Globus pallidus (tissue), 1 donor: ENCODE measurements at places on chromosomes 7 and 10.

DNA sequence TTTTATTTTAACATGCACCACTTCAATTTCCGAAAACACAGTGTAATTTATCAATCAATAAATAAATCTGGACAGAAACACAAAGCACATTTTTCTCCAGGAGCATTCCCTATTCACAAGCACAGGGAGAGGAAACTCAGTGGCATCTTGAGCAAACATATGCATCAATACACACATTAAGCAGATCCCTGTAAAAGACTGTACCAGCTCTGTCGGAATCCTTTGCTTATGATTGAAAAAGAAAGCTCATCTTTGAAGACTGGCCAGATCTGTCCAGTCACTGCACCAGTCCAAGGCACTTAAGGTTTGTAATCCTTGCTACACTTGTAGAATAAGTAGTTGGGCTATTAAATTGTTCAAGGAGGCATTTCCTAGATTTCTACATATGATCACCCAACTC is 343.9 kb downstream of the BMPER start:
- DNase-seq, result no peak

GRCh38 chr7:131225619-131226513 is 101.8 kb upstream of the MKLN1 start:
- peak; percentile 35 for DNase-seq

DNA sequence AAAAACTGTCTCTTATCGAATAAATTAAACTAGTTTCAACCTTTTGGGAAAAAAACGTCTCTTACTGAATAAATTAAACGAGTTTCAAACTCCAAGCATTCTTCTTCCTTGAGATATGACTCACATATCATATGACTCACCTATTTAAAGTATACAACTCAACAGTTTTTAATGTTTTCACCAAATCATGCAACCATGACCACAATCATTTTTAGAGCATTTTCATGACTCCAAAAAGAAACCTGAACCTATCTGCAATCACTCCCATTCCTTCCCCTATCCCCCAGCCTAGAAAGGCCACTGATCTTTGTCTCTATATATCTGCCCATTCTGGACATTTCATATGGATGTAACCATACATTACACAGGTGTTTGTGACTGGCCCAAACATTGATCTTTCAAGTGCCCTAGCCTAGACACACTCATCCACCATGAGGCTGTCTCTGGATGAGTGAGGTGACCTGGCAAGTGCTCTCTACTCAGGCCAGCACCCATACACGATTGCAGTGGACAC is 115.3 kb downstream of the PIP4K2A start:
- DNase-seq, result no peak

DNA sequence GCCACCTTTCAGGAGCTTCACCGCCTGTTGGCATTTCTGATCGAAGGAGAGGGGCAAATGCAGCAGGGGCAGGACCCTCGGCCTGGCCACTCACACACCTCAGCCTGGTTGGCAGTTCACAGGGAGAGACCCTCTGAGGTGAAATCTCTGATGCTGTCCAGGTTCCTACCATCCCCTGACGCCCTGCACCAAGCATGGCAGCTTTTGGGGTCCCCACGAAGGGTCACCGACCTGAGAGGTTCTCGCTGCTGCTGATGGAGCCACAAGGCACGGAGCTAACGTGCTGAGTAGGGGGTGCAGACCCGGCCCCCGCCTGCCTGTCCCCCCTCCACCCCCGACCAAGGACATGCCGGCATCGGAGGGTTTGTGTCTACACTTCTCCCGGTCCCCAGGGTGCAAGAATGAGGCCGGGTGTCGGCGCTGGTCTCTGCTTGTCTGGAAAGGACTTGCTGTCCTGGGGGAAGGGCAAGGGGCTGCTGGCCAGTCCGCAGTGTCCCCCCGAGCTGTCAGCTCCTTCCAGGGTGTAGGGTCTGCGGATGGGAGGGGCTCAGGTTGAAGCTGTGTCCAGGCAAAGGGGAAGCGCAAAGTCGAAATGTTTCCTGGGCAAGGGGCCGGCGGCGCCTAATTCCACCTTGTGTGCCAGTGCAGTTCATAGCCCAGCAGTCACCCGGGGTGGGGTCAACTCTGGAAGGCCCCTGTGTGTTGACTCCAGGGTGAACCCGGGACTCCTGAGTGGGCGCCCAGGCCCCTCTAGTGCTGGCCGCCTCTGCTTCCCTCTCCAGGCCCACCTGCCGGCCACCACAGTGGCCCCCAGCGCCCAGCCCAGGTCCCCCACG is 132.6 kb downstream of the DNAJB6 start:
- no peak for DNase-seq

DNA sequence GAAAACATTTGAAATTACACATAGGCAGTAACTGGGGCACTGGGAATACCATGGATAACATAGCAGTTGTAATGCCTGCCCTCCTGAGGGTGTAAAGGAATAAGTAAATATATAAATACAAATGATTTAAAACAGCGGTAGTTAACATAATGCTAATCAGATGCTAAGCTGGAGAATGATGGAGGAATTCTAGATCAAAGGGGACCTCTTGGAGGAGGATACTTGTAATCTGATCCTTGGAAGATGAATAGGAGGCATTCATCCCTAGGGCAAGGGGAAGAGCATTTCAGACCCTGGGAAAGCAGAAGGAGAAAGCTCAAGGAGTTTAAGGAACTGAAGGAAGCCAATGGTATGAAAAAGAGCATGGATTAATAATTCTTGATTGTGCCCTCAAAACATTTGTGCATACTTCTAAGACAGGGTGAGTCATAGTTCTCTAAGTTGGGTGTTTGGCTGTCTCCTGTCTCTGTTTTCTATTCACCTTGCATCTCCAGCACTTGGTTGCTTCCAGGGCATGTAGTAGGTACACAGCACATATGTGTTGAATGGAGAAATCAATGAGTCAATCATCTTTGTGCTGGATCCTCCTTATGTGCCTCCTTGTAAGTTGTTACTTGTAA is 54.8 kb upstream of the PLPP4 start:
- no peak for DNase-seq

- no peak for DNase-seq
Observed at GRCh38 chr10:19333631-19334030, 285.0 kb downstream of the MALRD1 start.

DNA sequence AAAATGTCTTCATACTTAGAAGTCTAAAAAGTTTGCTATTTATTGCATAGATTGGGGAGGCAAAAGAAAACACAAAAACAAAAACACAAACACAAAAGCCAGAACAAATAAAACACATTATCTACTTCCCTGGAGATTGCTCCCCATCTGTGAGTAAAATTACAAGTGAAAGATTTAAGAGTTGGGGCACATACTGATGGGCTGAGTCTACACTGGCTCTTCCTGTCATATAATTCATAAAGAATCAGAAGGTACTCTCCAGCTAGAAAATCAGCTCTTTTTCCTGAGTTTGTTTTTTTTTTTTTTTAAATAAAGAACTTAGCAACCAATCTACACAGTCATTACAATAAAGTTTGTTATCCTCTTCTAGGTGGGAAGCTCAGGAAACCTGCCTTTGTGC is 192.4 kb upstream of the LRRN3 start:
- no peak for DNase-seq

DNA sequence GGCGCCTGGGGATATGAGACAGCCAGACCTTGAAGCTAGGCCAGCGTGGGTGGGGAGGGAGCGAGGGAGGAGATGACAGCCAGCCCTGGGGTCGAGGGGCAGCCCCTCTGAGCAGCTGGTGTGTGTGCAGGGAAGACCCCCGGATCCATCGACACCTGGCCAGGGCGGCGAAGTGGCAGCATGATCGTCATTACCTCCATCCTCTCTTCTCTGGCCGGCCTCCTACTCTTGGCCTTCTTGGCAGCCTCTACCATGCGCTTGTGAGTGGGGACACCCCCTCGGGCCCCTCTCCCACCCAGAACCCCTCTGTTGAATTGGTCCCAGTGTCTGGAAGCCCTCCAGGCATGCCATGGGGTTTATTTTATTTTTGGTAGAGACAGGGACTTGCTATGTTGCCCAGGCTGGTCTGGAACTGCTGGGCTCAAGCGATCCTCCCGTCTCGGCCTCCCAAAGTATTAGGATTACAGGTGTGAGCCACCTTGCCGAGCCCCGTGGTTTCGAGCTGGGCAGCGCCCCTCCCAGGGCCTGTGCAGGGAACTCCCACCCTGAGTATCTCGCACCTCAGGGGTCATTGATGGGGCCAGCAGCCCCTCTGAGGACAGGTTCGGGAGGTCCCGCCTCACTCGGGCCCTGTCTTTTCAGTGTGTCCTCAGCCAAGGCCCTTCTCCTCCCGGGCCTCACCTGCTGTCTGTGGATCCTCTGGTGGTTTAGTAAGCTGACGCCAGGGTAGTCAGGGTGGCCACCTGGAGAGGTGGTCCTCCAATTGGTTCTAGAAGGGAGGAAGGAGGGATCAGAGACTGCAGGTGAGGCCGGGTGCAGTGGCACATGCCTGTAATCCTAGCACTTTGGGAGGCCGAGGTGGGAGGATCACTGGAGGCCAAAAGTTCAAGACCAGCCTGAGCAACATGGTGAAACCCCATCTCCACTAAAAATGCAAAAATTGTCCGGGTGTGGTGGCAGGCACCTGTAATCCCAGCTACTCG is 3.8 kb downstream of the UPK3B start:
- DNase-seq, result no peak

GRCh38 chr10:6721480-6721879 is 141.4 kb upstream of the PRKCQ start:
- peak; percentile 32 for DNase-seq

- no peak for DNase-seq
Observed at GRCh38 chr7:78370936-78371335, 572.4 kb downstream of the PHTF2 start.

DNA sequence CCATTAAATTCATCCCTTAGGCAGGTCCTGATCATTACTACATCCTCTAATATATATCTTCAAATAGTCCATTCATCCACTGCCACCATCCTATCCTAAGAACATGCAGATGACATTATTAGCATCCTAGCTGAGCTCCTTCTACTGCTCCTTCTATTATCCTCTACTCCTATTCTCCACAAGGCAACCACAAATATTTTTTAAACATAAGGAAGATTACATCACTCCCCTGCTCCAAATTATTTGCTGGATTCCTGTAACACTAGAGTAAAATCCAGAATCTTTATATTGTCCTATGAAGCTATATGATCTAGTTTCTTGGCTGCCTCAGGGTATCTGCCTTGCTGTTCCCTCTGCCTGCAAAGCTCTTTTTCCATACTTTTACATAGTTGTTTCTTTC is 176.3 kb upstream of the SLC26A5 start:
- no peak for DNase-seq

DNA sequence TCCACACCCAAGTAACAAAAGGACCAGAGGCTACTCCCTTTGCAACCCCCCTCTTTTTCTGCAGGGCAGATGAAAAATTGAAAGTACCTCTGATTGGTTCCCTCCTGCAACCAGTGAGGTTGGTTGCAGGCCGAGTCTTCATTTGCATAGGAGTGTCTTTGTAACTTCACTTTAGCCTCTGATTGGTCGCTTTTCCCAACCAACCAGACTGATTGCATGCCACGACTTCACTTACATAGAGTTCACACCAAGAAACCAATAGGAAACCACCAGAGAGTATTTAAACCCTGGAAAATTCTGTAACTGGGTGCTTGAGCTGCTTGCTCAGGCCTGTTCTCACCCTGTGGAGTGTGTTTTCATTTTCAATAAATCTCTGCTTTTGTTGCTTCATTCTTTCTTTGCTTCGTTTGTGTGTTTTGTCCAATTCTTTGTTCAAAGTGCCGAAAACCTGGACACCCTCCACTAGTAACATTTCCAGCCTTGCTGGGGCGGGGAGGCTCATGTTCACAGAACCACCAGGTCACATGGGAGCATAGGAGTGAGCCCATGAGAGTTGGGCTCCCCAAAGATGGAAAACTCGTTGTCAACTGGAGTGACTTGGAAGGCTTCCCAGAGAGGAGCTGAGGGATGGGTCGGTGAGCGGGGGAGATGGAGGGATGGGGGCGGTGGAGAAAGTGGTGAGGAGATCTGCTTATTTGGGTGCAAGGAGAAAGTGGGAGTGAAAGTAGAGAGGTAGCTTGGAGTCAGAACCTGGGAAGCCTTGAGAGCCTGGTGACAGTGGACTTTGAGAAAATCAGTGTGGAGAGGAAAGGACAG is 223.6 kb downstream of the GFRA1 start:
- no peak for DNase-seq

DNA sequence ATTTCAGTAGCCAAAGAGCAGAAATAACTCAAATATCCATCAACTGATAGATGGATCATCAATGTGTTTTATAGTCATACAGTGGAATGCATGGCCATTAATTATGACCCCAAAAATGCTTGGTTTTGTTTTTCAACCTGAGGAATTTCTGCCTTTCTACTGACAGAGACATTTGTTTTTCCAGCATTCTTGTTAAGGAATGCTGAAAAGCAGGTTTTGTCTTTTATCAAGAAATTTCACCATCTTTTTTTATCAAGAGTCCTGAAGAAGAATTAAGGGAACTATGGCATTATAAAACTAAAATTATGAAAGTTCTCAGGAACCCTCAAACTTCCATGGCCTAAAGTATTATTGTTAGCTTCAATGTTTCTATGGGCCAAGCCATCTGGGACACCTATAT is 153.4 kb upstream of the THSD7A start:
- no peak for DNase-seq

DNA sequence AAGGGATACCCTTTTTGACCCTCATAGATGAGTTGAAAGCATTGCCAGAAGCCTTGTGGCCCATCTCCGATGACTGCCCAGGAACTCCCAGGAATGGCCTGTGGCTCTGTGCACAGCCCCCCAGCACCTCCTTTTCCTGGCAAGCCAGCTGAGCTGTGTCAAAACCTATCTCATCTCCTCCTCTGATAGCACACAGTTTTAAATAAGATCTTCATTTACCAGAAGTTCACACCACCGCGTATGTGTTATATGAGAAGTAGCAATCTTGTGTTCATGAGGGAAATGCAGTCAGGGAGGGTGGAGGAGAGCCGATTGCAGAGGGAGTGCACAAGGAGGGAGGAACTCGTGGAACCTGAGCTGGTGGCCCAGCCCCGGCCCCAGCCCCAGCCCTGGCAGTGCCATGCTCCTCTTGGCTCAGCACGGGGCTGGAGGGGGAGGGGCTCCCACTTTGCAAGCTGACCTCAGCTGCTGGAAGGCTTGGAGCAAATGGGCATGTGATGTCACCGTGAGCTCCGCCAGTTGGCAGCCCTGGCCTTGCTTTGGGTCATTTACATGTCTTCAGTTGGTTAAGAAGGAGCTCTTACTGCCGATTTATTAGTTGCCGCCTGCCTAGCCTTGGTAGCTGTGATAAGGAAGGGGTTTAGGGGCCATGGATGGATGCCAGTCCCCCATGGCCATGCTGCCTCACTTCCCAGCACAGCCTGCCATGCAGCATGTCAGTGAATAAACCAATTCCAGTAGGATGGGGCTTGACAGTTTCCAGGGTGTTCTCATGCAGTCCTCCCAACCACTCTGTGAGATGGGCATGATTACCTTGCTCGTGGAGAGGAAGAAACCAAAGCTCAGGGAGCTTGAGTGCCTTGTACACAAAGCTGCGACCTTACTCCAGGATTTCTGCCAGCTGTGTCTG is 20.0 kb downstream of the UNC5B start:
- DNase-seq, result peak; percentile 99
